ENCODE measurements at places on chromosomes 6 and 20. TPM values are rescaled to one million over a fixed set of nuclear protein-coding genes. Genes with fewer than 3 reads are reported as not detected.

Gene SLC22A3
- polyA plus RNA-seq: 0.34 TPM

Gene KDM1B
- 11.8 TPM for polyA plus RNA-seq

Gene FRK
- 0.21 TPM for polyA plus RNA-seq

Gene LST1
- polyA plus RNA-seq: not detected

Gene SEMG1
- not detected for polyA plus RNA-seq

Data from Purkinje cell (primary cell).